ENCODE measurements at places on chromosomes 5 and 9.
A peak's percentile ranks its signal among the peaks of the same experiment; 100 is the strongest.

- no peak for DNase-seq
These were observed 218.6 kb downstream of the AGTPBP1 start for GRCh38 chr9:85523202-85523601.

DNA sequence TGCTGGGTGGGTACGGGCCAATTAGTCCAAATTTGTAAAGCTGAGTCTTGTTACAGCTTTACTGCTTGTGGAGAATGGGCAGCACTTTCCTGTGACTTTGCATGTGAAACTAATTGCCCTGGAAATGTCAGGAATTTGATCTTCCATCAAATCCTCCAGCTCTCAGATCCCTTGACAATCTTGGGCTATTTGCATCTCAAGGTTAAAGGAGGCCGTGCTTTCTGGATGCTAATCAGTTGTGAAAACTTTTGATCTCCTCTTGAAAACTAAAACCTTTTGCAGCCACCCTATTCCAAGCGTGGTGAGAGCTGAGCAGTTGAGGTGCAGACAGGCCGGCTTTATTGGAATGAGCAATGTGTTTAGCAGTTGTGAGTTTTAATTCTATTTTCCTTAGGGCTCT, 68.0 kb upstream of the CLINT1 start:
- peak; percentile 59 for DNase-seq

DNA sequence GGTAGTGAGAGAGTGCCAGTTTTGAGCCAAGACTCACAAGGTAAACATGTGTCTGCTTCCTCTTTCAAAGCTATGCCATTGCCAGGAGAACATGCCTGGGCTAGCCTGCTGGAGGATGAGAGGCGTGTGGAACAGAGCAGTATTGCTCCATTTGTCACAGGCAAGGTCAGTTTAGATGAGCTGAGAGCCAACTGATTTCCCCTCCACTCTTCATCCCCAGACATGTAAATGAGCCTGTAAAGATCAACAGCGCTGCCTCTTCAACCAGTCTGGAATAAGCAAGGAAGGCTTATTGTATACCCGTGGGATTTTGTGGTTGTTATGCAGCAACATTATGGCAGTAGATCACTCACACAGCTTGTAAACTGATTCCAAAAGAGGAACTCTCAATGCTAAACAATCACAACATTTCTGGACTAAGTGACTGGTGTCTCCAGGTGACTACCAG, 8.2 kb upstream of the GDNF start:
- no peak for DNase-seq

- DNase-seq = no peak
These were observed 829 bp downstream of the ANXA1 start for GRCh38 chr9:73152543-73152844.

GRCh38 chr9:14906000-14906399, 4.2 kb downstream of the FREM1 start:
- DNase-seq = no peak

GRCh38 chr5:126443374-126443851, 20.2 kb downstream of the GRAMD2B start:
- peak; percentile 58 for DNase-seq

DNA sequence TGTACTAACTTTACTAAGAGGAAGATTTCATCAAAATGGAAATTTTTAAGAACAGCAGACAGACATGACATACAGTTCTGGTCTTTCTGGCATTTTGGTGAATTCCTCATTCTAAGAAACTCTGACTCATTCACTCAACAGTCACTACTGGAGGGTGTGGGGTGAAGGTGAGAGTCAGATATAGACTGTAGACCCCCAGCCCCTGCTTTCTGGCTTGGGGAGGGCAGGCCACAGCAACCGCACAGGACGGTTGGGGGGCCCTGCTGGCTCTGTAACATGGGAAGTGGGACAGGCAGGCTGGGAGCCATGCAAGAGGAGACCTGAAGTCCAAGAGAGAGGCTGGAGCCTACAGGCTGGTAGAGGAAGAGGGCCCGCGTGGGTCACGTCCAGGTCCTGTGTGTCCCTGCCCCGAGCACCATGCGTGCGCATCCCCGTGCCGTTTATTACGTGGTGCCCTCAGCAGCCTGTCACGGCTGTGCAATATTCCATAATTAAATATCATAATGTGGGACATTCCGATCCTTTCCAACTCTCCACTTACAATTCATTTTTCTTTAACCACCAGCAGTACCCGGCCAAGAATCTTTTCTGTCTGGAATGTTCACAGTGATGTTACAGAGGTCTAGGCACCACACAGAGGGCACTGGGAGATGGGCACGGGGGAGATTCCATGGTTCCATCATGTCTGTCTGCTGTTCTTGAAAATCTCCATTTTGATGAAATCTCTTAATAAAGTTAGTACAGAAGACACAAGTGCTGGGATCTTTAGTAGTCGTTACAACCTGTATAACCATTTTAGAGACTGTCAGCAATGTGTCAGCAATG, 75.5 kb downstream of the SEMA4D start:
- DNase-seq = no peak

- DNase-seq = no peak
These were observed 324 bp downstream of the LPCAT1 start for GRCh38 chr5:1523480-1523792.

- DNase-seq = no peak
These were observed 269.4 kb upstream of the POU5F2 start for GRCh38 chr5:94010814-94011213.

DNA sequence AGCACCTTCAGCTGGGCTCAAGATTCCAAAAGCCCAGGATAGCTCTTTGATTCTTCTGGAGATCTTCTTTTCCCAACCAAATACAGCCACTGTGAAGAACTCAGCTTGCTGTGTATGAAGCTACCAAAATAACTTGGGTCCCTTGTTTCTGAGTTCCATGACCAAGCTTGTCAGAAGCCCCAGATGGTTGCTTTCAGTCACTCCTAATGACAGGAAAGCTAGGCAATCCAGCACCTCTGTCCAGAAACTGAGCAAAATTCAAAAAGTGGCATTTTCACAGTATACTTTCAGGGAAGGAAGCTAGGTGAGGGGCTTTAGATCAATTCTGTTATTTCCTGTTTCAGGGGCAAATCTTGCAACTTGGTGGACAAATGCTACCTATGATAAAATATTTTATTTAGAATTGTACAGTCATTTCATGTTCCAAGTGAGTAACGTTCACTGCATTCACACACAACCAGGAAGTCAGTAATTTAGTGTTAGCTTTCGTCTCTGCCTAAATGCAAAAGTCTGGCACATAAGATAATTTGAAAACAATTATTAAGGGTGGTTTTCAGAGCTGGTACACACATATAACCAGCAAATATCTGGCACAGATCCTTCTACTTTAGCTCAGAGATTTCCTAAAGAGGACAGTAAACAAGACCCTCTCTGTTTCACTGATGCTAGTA, 330.1 kb downstream of the GLIS3 start:
- no peak for DNase-seq

DNA sequence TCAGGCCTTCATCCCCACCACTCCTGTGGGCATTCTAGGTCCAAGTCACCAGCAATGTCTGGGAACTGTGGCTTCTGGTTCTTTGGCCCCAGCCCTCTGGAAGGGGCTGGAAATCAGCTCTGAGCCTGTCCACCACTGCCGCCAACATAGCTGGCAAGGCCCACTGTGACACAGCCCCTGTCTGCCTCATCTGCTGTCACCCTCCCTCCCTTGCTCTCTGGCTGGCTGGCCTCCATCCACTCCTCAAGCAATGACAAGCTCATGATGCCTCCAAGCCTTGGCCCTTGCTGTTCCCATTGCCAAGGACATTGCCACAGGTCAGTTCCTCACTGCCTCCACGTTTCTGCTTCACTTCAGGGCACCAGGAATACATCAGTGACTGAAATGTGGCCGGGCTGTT, 93.7 kb downstream of the LHX2 start:
- DNase-seq = no peak

DNA sequence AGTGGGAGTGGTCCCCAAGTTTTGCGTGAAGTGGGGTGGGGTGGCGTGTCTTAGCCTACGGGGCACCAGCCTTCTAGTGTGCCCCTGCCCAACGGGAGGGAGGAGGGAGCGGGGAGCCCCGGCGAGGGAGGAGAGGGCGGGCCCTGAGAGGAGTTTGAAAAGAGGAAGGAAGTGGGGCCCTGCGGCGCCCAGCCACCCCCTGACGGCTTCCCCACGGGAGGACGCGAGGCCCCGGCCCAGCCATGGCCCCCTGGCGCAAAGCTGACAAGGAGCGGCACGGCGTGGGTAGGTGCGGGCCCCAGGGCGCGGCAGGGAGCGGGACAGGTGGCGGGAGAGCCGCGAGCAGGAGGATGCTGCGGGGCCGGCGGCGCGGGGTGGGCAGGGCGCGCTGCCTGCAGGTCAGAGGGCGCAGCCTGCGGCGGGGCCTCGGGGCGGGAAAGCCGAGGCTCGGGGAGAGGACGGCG, at the start of gene DOCK2:
DOCK2 (plus strand) TSS at position 191 of the 464 bp plus-strand sequence; CDS start at position 243, 52 bp downstream.
- no peak for DNase-seq

DNA sequence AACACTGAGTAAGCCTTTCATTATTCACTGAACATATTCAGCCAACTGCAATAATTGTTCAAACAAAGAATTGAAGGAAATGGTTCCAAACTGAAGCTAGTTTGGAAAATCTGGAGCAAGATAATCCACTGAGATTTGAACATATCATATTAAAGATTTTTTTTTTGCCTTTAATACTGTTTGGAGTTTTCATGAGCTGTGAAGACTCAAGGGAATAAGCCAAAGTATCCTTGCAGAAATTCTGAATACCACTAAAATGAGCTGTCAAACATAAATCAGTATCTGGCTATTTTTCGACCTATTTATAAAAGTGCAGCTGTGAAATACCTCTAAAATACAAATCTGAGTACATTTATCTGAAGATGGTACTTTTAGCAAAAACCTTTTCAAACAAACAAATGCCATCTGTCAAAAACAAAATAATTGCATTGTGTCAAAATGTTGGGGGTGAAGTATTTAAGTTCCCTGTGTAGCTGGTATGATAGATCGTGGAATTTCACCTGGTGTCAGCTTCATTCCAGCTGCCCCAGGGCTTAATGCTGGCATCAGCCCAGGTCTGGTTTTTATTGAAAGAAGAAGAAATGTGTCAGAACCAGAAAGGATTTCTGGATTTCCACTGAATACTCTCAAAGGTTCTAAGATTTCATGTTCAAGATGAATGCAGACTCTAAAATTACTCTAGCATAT, 149.0 kb upstream of the GRAMD2B start:
- DNase-seq = no peak

DNA sequence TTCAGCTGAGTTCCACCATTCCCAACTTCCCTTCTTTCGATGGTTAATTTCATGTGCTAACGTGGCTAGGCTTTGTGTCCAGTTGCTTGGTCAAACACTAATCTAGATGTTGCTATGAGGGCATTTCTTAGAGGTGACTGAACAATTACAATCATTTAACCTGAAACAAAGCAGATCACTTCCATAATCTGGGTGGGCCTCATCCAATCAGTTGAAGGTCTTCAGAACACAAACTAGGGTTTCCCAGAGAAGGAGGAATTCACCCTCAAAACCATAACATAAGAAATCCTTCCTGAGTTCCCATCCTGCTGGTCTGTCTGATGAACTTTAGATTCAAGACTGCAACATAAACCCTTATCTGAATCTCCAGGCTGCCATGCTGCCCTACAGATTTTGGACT, 2381.7 kb downstream of the MAT2B start:
- no peak for DNase-seq

DNA sequence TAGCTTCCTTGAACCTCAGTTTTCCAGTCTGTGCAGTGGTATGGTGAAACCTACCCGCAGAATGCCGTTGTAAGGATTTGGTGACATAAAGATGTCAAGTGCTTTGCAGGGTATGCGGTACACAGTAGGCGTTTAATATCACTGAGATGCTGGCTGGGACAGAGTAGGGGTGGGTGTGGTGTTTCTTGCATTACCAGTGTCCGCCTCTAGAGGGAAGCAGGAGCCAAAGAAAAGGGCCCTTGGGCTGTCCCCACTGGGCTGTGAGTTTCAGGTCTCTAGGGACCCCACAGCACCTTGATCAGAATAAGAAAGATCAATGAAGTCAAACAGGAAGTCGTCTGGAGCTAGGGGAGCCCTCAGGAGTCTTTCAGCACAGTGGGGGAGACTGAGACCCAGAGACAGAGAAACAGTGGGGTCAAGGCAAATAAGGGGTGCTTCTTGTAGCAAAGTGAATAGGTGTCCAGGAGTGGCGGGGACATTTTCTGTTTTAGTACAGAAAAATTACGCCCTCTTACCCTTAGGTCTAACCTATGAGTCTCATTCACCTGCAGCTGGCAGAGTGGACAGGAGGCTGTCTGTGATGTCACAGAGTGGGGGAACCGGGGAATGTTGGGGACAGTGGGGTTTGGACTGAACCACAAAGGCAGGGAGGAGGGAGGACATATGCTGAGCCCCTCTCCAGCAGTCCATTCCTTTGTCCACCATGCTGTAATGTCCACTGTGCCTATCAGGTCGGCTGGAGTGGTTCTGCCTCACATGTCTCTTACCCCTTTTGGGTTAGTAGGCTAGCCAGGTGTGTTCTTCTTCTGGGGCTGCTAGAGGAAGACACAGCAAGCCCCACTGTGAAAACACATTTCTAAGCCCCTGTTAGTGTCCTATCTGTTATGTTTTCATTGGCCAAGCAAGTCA, 4.7 kb upstream of the TEX53 start:
- peak; percentile 78 for DNase-seq

- DNase-seq = no peak
These were observed 41.7 kb upstream of the SLC9A3 start for GRCh38 chr5:565782-566440.

Data from ELF-1 (cell line).